Astrocyte (in vitro differentiated cells and primary cell): ENCODE measurements at places on chromosomes 16 and 17. TPM values are rescaled to one million over a fixed set of nuclear protein-coding genes. Genes with fewer than 3 reads are reported as not detected.
A peak's percentile ranks its signal among the peaks of the same experiment; 100 is the strongest.

DNA sequence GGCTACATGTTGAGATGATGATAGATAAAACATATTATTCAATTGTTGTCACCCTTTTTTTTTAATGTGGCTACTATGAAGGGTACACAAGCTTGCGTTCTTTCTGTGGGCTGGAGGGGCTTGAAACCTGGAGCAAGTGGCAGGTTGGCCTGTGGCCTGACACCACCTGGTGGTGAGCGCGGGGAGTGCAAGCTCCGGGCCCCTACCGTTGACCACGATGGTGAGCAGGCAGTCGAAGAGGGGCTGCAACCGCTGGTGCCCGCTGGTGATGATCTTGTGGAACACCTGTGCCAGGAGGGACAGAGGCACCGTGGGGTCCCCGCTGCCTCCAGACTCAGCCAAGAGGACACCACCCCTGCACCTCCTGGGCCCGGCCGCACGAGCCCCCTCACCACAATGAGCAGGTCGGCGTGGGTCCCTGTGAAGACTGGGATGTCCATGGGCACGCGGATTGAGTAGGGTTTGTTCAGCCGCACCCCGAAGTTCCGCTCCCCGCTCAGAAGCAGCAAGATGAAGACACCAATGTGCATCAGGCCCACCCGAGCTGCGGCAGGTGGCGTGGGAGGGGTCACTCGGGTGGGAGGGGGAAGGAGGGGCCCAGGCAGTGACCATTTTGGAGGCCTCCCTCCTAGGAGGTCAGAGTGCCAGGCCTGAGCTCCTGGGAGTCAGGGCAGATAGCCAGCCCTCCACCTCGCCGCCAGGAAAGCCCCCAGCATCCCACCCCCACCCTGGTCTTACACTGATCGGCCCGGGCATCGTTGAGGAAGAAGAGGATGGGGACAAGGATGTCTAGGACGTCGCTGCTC lies 14.4 kb downstream of the HID1 start:
- peak; percentile 6 for DNase-seq

- DNase-seq: peak; percentile 12
Measured at GRCh38 chr17:51015145-51015558, 105.5 kb downstream of the SPAG9 start.

DNA sequence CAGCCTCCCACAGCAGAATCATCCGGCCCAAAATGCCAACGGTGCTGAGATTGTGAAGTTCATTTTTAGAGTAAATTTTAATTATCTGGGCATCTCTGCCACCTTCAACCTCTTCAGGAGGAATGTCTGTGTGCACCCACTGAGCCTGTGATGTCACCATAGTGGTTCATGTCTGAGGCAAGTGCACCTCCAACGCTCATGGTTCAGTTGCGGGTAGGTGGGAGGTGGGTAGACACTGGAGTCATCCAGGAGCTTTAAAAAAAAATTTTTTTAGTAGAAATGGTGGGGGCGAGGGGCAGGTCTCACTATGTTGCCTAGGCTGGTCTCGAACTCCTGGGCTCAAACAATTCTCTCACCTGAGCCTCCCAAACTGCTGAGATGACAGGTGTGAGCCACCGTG lies 1.9 kb downstream of the FLYWCH1 start:
- no peak for DNase-seq

- no peak for DNase-seq
Measured at GRCh38 chr17:565521-565920, 149.1 kb downstream of the VPS53 start.

GRCh38 chr16:10308305-10309193 lies 77.3 kb upstream of the ATF7IP2 start:
- DNase-seq: no peak

GRCh38 chr16:25366078-25366477 lies 108.4 kb upstream of the ZKSCAN2 start:
- DNase-seq: no peak

DNA sequence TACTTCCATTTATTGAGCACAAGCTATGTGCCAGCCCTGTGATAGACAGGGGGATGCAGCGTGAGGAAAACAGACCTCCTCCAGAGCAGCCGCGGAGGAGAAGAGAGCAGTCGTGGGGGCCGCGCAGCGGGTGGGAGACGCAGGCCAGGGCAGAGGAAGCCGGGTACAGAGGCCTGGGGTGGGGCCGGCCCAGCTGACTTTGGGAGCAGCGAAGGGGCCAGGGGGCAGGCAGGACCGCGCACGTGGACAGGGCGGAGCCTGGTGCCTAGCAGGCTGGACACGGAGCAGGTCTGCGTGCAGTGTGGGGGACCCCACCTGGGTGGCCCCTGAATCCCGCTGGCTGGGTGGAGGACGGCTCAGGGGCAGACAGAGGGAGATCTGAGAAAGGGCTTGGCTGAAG lies 46.2 kb downstream of the ZFPM1 start:
- no peak for DNase-seq

- no peak for DNase-seq
Measured at GRCh38 chr17:3558603-3559269, 1.1 kb upstream of the TRPV3 start.

- peak; percentile 92 for DNase-seq
Measured at GRCh38 chr16:48499923-48500381, 110.0 kb downstream of the N4BP1 start.

- DNase-seq: no peak
Measured at GRCh38 chr17:78563189-78564145, 13.7 kb downstream of the DNAH17 start.

- DNase-seq: no peak
Measured at GRCh38 chr16:31277659-31278260, 18.0 kb downstream of the ITGAM start.

GRCh38 chr17:29588017-29588561 lies 1.4 kb downstream of the GIT1 start:
- no peak for DNase-seq

- no peak for DNase-seq
Measured at GRCh38 chr17:9080296-9080914, 59.1 kb downstream of the NTN1 start.

- DNase-seq: no peak
Measured at GRCh38 chr17:67601897-67602296, 115.8 kb upstream of the NOL11 start.

GRCh38 chr16:259814-260253 lies 15.9 kb downstream of the RGS11 start:
- DNase-seq: no peak

DNA sequence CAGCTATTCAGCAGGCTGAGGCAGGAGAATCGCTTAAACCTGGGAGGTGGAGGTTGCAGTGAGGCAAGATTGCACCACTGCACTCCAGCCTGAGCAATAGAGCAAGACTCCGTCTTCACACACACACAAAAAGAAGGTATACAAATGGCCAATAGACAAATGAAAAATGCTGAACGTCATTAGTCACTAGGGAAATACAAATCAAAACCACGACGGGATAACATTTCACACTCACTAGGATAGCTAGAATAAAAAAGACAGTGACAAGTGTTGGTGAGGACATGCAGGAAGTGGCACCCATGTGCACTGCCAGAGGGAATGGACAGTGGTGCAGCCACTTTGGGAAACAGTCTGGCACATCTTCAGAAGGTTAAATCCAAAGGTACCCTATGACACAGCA lies 172.9 kb downstream of the FTO start:
- no peak for DNase-seq

- DNase-seq: no peak
Measured at GRCh38 chr16:79121906-79122305, 478.6 kb downstream of the MAF start.

DNA sequence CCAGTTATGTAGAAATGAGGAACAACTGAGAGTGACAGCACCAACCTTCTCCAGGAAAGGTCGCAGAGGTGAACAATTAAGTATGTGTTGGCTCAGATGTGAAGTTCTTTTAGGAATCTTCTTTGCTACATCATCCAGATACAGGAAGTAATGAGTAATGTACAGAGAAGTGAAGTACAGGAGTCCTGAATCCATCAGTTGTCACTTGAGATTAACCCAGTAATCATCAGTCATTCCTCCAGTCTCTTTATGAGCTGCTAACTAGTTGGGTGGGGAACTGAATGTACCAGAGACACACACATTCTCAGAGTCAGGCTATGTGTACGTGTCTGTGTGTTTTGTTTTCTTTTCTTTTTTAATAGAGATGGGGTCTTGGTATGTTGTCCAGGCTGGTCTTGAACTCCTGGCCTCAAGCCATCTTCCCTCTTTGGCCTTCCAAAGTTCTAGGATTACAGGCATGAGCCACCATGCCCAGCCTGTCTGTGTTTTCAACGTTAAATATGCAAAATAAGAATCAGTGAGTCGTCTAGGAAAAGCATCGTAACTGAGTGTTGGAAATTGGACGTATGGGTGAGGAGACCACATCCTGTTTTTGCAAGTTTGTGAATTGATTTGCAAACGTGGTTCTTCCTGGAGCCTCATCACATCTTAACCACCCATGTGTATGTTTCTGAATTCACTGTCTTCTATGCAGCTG lies 19.9 kb downstream of the ZNF200 start:
- peak; percentile 1 for DNase-seq

DNA sequence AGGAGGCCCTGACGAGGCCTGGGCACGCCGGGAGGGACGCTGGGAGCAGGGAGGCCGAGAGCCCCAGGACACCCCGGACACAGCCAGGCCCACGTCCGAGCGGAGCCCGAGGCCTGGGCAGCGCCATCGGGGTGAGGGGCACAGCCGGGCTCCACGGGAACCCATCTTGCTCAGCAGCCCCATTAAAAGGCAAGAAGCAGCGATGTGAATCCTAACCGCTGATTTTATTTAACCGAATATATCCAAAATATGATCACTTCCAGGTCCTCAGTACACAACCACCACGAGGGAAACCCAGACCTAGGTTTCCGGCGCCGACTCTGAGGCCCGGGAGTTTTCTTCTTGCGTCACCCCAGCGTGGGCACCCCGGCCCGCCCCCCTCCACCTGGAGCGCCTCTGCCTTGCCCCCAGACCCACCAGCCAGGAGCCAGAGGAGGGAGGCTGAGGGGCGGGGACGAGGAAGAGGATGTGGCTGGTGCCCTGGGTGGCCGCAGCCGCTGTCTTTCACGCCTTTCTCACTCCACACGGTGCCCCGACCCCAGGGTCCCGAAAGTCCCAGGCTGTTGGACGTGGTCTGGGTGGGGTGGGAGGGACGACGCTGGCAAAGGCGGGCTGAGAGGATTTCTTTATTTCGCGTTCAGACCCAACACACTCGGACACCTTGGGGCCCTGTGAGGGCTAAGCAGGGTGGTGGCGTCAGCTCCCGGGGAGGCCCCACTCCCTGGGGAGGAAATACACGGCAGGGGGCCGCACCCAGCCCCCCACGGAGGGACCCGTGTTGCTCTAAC lies 568 bp upstream of the CCDC154 start:
- no peak for DNase-seq

DNA sequence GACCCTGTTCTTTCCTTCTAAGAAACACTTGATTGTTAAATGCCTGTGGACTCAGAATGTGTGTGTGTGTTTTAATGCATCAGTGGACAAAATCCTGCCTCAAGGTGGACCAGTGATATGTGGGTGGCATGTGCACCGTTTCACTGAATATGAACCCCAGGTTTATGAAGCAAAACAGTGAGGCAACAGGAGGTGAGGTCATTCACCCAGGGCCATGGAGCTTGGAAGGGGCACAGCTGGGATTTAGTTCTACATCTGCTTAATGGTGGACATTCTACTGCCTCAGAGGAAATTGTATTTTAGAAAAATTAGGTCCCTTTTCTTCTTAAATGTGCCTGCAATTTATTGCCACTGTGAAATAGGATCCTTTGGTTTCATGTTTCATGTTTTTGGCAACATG lies 549.5 kb upstream of the EEF2KMT start:
- DNase-seq: no peak

GRCh38 chr16:48011878-48012658 lies 143.7 kb downstream of the ABCC12 start:
- DNase-seq: no peak

GRCh38 chr17:58370309-58370708 lies 18.3 kb upstream of the SUPT4H1 start:
- no peak for DNase-seq

- DNase-seq: no peak
Measured at GRCh38 chr17:81000631-81001357, 9.2 kb downstream of the CHMP6 start.

DNA sequence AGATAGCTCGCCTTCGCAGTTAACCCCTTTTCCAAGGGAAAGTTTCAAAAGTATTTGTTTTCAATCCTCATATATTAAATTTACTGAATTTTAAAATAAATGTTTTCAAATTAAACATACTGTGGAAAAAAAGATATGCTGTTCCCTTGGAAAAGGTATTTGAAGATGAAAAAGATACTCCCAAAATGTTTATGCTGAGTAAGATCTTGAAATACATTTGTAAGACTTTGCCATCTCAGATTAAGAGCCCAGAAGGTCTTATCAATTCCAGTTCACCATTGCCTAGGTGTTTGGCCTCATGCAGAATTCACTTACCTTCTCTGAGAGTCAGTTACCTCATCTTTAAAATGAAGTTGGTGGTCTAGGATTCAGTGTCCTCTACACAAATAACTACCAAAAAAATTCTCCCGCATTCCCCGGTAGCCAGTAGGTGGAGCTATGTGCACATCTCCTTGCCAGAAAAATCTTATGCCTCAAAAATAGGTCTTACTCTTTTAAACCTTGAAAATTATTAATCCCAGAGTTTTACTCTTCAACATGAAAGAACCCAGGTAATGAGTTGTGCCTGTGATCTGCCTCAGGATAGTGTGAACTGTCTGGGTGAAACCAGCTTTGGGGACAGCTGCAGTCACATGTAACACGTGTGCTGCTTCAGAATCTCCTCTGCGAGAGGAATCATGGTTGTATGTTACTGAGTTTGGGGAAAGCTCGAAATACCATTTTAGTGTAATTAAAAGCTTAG lies 178.3 kb downstream of the MRTFB start:
- DNase-seq: no peak

- DNase-seq: no peak
Measured at GRCh38 chr16:77789085-77790008, 983 bp downstream of the VAT1L start.

GRCh38 chr17:22090263-22090935 lies 398.1 kb downstream of the KCNJ18 start:
- DNase-seq: no peak

GRCh38 chr16:81608523-81609209 lies 164.1 kb downstream of the CMIP start:
- peak; percentile 81 for DNase-seq

Gene TAC4
- total RNA-seq: not detected in 2 replicates

Gene CDH5
- total RNA-seq: 0.30 TPM in 1 of 2 replicates, not detected in the other

Gene GRAPL
- not detected in 2 replicates for total RNA-seq

Gene KRTAP4-6
- not detected in 2 replicates for total RNA-seq

Gene CDK5RAP3
- 59.1 and 62.8 TPM in 2 replicates for total RNA-seq

Gene AP1G1
- total RNA-seq: 106 and 121 TPM in 2 replicates

Gene PCTP
- 14.9 and 16.4 TPM in 2 replicates for total RNA-seq

Gene CARD14
- total RNA-seq: 0.29 TPM in 1 of 2 replicates, not detected in the other

Gene PIPOX
- total RNA-seq: 1.8 and 2.6 TPM in 2 replicates

Gene RFWD3
- 32.2 and 34.3 TPM in 2 replicates for total RNA-seq
